ENCODE measurements at places on chromosomes 12 and 14.

- DNase-seq, result no peak
- H3K4me3 ChIP-seq, result no peak overlapping the region
- H3K36me3 ChIP-seq, result no peaks in the 10 kb centered on the region
- H3K4me1 ChIP-seq, result peaks cover 3% of the 10 kb centered on the region
- H3K27ac ChIP-seq, result no peak overlapping the region
Measured at GRCh38 chr12:57889500-57889989, 43.0 kb upstream of the CTDSP2 start.

GRCh38 chr12:11508699-11509098 lies 113.3 kb upstream of the PRB2 start:
- H3K4me1 ChIP-seq, result peaks cover 3% of the 10 kb centered on the region
- no peaks in the 10 kb centered on the region for H3K36me3 ChIP-seq
- no peak for DNase-seq
- no peak overlapping the region for H3K4me3 ChIP-seq
- H3K27ac ChIP-seq, result no peak overlapping the region

- peaks cover 5% of the 10 kb centered on the region for H3K4me1 ChIP-seq
- DNase-seq, result no peak
- no peak overlapping the region for H3K27ac ChIP-seq
- no peak overlapping the region for H3K4me3 ChIP-seq
- peaks cover 2% of the 10 kb centered on the region for H3K36me3 ChIP-seq
Measured at GRCh38 chr12:89069431-89069830, 282.9 kb downstream of the DUSP6 start.

GRCh38 chr12:124553862-124554428 lies 13.5 kb downstream of the NCOR2 start:
- H3K27ac ChIP-seq, result no peak overlapping the region
- H3K4me3 ChIP-seq, result peak overlapping the region; percentile 54
- peaks cover 31% of the 10 kb centered on the region for H3K4me1 ChIP-seq
- no peaks in the 10 kb centered on the region for H3K36me3 ChIP-seq
- no peak for DNase-seq

DNA sequence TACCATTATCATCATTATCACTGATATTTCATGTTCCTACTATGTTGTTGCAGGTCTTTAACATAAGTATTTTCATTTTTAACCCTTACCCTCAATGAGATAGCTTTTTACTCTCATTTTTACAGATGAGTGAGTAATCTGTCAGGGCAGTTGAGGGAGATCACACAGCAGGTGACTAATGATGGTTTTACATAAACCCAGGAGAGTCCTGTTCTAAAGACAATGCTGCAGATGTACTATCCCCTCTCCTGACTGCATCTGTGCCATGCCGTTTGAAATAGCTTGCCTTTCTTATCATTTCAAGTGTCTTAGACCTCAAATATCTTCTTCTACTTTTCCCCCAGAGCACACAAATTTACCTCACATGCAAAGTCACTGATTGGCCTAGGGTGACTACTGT lies 1552.1 kb upstream of the SEL1L start:
- H3K4me3 ChIP-seq, result no peak overlapping the region
- H3K4me1 ChIP-seq, result no peaks in the 10 kb centered on the region
- H3K27me3 ChIP-seq, result no peaks in the 10 kb centered on the region
- DNase-seq, result no peak
- H3K36me3 ChIP-seq, result no peaks in the 10 kb centered on the region

DNA sequence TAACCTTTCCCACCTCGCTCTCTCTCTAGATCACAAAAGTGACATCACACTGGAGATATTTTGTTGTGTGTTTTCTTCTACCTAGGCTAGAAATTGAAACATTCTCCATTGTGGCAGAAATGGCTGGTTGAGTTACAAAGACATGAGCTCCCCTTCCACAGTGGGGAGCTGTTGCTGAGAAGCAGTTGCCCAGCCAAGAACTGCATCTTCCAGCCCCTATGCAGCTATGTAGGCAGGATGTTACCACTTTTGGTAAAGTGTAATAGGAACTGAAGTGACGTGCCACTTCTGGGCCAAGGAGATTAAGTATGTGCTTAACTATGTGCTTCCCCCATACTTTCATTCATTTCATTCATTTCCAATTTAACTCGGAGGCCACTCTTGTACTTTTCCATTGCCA lies 138.7 kb upstream of the E2F7 start:
- H3K27ac ChIP-seq, result no peak overlapping the region
- H3K36me3 ChIP-seq, result no peaks in the 10 kb centered on the region
- no peaks in the 10 kb centered on the region for H3K4me1 ChIP-seq
- no peaks in the 10 kb centered on the region for H3K27me3 ChIP-seq

- H3K36me3 ChIP-seq, result no peaks in the 10 kb centered on the region
- peak within 1 kb of the TSS; percentile 84 for H3K4me3 ChIP-seq
- H3K4me1 ChIP-seq, result peaks cover 27% of the 10 kb centered on the region
- peaks cover 82% of the 10 kb centered on the region for H3K27me3 ChIP-seq
Measured at GRCh38 chr12:26124446-26125399, at the start of gene BHLHE41. TSS of gene BHLHE41 (minus strand) at chr12:26125037. CDS start at chr12:26124779, 258 bp downstream.

DNA sequence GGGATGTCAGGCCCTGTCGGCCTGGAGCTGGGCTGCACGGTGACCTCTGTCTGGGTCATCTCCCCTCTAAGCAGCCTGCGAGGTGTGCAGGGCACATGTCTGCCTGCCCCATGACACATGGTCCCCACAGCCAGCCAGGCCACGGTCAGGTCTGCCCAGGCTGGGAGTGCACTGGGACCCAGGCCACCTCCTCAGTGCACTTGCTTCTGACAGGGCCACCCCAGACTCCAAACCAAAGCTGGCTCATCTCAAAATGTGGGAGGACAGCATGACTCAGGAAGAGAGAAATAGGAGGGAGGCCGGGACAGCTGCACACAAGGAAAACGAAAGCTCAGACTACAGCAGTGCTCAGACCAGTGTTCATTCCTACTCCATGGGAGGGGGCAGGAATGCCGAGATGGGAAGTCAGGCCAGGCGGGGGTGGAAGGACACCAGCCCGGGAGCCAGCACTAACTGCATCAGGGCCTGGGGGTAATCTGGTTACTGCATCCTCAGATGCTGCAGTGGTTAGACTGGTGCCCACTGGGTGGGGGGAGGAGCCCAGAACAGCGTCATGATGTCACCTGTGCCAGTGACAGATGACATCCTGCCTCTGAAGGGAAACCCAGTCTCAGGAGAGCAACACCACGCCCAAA lies 4.0 kb downstream of the P2RX2 start:
- H3K36me3 ChIP-seq, result peaks cover 8% of the 10 kb centered on the region
- peaks cover 9% of the 10 kb centered on the region for H3K27me3 ChIP-seq
- H3K27ac ChIP-seq, result peak overlapping the region; percentile 49
- H3K4me1 ChIP-seq, result peaks cover 4% of the 10 kb centered on the region
- no peak for DNase-seq

- no peaks in the 10 kb centered on the region for H3K27me3 ChIP-seq
- no peak for DNase-seq
Measured at GRCh38 chr12:83700838-83701237, 1014.1 kb downstream of the TMTC2 start.

DNA sequence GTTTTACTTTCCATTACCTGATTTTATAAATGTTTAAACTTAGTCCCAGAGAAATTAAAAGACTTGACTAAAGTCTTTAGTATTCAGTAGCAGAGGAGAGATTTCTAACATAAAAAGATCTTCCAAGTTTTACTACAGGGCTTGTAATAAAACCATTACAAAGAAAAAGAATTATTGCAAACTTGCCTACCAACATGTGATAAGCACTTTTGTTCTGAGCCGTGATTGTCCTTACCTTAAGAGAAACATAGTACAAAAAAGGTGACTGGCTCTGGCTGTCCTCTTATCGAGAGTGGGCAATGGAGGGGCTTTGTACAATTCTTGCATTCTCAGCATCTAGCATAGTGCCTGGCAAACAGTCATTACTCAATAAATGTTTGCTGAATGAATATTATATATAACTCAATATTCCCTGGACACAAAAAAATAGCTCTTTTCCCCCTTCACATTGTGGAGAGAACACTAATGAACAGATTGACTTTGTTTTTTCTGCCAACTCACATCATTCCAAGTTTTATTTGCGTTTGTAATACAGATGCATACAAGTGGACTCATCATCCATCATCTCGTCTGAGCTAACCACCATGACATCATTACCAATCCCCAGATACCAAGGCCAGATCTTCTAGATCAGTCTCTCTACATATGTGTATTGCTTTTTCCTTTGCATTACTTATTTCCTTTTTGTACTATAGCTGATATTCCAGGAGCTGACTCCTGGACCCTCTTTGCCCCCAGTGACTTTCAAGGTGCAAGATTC lies 192.8 kb upstream of the EEA1 start:
- H3K4me3 ChIP-seq, result no peak overlapping the region
- H3K27ac ChIP-seq, result no peak overlapping the region
- no peak for DNase-seq
- no peaks in the 10 kb centered on the region for H3K36me3 ChIP-seq

GRCh38 chr14:77026930-77027537 lies 1.5 kb downstream of the IRF2BPL start:
- H3K4me3 ChIP-seq, result peak overlapping the region; percentile 96
- H3K27ac ChIP-seq, result peak overlapping the region; percentile 73
- H3K27me3 ChIP-seq, result no peaks in the 10 kb centered on the region
- H3K36me3 ChIP-seq, result peaks cover 14% of the 10 kb centered on the region

GRCh38 chr12:126506426-126507182 lies 1441.4 kb downstream of the AACS start:
- H3K4me1 ChIP-seq, result no peaks in the 10 kb centered on the region
- no peak for DNase-seq
- no peak overlapping the region for H3K27ac ChIP-seq

DNA sequence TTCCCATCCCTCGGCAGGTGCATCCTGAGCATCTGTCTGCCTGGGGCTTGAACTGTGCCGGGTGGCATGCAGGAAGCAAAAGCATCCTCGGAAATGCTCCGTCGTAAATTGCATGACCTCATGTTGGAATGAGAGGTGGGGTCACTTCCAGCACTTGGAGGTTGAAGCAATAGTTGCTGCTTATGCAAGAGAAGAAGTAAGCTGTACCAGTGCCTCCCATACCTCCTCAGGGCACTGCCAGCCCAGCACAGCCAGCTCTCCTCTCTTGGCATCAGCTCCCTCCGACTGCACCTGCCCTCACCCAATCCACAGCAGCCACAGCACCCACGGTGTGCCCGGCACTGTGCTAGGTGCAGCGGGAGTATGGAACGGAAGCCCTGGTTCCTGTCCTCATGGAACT lies 11.5 kb downstream of the TEAD4 start:
- H3K27me3 ChIP-seq, result peaks cover 8% of the 10 kb centered on the region
- no peak overlapping the region for H3K4me3 ChIP-seq
- H3K4me1 ChIP-seq, result no peaks in the 10 kb centered on the region
- H3K27ac ChIP-seq, result no peak overlapping the region
- DNase-seq, result no peak
- H3K36me3 ChIP-seq, result no peaks in the 10 kb centered on the region

DNA sequence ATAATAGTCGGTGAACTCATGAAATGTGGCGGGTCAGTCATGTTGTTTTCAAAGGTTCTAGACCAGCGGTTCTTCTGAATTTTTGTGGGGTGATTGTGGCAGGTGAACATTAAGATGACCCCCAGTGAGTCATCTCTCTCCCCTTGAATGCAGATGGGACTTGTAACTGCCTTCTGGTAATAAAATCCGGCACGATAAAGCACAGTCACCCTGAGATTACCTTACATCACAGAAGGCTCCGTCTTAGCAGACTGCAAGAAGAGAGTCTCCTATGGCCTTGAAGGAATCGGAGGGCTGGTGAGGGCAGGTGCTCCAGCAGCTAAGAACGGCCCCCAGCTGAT lies 189.6 kb downstream of the FOXN3 start:
- H3K36me3 ChIP-seq, result peaks cover 22% of the 10 kb centered on the region
- H3K4me3 ChIP-seq, result no peak overlapping the region
- DNase-seq, result no peak
- H3K27ac ChIP-seq, result no peak overlapping the region
- no peaks in the 10 kb centered on the region for H3K27me3 ChIP-seq

GRCh38 chr12:112906712-112907414 lies at the start of gene OAS1:
TSS of gene OAS1 (plus strand) at chr12:112906962. CDS start at chr12:112907040, 78 bp downstream.
- no peaks in the 10 kb centered on the region for H3K27me3 ChIP-seq
- H3K27ac ChIP-seq, result peak within 1 kb of the TSS; percentile 99
- H3K4me3 ChIP-seq, result peak within 1 kb of the TSS; percentile 98
- H3K4me1 ChIP-seq, result peaks cover 56% of the 10 kb centered on the region
- H3K36me3 ChIP-seq, result peaks cover 44% of the 10 kb centered on the region

DNA sequence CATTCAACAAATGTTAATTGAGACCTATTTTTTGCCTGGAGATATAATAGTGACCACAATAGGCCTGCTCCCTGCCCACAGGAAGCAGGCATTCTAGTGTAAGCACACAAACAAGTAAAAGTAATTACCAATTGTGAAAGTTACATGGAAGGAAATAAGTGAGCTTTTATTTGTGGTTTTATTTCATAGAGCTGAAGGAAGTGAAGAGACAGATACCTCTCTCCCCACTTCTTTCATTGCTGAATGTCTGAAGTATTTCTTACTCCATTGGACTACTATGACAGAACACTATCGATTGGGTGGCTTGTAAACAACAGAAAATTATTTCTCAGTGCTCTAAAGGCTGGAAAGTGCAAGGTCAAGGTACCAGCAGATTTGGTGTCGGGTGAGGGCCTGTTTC lies 183.5 kb downstream of the PRKCH start:
- no peak for DNase-seq
- peak overlapping the region; percentile 78 for H3K27ac ChIP-seq
- peak overlapping the region; percentile 29 for H3K4me3 ChIP-seq
- no peaks in the 10 kb centered on the region for H3K27me3 ChIP-seq
- H3K4me1 ChIP-seq, result peaks cover 65% of the 10 kb centered on the region
- H3K36me3 ChIP-seq, result peaks cover 59% of the 10 kb centered on the region

GRCh38 chr12:28486521-28486920 lies 296.3 kb downstream of the CCDC91 start:
- no peak overlapping the region for H3K27ac ChIP-seq
- H3K4me3 ChIP-seq, result no peak overlapping the region
- no peak for DNase-seq
- peaks cover 8% of the 10 kb centered on the region for H3K36me3 ChIP-seq

DNA sequence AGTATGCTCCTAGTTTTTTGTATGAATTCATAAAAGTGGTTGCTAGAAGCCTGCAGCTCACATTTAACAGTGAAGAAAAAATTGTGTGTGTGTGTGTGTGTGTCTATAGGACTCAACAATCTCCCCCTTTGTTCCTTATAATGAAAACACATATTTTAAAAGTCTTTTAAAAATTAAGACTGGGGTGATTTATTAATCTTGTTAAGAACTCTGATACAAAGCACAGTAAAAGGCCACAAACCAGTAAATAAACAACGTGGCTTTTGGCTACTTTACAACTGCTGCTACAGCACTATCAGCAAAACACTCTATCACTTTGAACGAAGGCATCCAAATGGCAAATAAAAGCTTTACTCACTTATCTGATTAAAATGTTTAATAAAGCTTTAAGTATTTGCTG lies 594 bp upstream of the VCPKMT start:
- H3K4me1 ChIP-seq, result peaks cover 25% of the 10 kb centered on the region
- H3K36me3 ChIP-seq, result peaks cover 10% of the 10 kb centered on the region
- peak overlapping the region; percentile 99 for H3K27ac ChIP-seq
- H3K27me3 ChIP-seq, result no peaks in the 10 kb centered on the region
- DNase-seq, result no peak
- H3K4me3 ChIP-seq, result peak overlapping the region; percentile 97
